ENCODE measurements at places on chromosomes 3 and 15.

DNA sequence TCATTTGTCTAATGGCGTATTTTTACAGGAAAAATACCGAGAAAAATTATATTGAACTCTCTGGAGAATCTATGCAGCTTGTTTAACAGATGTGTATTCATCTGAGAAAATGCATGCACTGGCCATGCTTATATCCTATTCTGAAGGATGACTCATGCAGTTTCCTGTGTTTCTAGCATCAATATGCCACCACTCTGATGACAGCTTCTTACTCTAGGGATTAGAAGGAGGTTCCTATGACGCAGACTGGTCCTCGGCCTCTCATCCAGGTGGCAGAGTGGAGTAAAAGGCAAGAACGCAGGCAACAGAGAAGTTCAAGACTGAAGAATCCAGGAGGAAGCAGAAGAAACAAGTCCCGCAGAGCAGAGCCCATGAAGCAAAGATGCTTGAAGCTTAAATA lies 910.0 kb upstream of the ROBO1 start:
- DNase-seq: no peak

DNA sequence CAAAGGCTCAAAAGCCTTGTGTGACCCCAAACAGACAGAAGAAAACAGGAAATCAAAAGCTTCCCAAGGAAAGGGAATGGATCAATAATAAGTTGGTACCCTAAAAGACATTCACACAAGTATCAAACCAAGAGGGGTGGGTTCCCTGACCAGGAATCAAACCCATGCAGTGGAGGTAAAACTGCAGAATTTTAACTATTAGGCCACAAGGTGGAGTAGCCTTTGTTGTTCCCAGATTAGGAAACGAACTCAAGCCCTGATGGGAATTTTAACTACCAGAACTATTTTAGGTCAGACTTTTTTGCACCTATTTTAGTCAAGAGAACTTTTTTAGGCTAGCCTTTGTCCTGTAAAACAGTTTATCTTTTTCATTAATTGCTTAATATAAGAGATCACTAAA lies 31.4 kb downstream of the SETMAR start:
- no peak for DNase-seq

DNA sequence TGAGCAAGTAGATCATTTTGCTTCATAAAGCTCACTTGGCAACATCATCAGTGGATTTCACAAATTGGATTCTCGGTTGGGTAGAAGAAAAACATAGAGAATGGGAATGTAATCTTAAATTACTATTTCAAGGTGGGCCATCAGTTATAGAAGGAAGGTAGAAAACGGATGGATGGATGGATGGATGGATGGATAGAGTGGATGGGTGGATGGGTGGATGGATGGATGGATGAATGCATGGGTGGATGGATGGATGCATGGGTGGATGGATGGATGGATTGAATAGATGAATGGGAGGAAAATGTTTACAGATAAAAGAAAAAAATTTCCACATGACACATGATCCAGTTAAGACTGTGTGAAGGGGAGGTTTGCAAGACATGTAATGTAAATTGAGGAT lies 159.7 kb downstream of the MEX3B start:
- DNase-seq: no peak

DNA sequence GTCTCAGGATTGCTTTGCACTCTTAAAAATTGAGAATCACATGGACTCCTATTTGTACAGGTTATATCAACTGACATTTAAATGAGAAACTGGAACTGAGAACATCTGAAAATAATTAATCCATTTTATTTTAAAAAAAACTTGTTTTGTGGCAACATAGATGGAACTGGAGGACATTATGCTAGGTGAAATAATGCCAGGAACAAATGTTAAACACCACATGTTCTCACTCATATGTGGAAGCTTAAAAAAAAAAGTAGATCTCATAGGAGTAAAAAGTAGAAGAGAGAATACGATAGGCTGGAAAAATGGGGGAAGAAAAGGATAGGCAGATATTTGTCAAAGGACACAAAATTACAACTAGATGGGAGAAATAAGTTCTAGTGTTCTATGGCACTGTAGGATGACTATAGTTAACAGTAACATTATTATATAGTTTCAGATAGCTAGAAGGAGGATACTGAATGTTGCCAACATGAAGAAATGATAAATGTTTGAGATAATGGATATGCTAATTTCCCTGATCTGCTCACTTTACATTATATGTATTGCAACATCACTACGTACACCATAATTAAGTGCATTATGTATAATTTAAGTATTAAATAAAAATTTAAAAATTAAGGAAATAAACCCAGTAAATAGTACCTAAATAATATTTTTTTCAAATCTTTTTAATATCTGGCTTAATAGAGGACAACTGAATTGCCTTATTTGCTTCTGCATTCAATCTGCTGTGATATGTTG lies 100.5 kb upstream of the TSPAN3 start:
- DNase-seq: no peak
